ENCODE measurements at places on chromosomes 13 and 19.

- no peak for DNase-seq
Measured at GRCh38 chr19:18520848-18521691, 800 bp downstream of the ELL start.

GRCh38 chr19:1038978-1039645, 795 bp upstream of the ABCA7 start:
- no peak for DNase-seq

DNA sequence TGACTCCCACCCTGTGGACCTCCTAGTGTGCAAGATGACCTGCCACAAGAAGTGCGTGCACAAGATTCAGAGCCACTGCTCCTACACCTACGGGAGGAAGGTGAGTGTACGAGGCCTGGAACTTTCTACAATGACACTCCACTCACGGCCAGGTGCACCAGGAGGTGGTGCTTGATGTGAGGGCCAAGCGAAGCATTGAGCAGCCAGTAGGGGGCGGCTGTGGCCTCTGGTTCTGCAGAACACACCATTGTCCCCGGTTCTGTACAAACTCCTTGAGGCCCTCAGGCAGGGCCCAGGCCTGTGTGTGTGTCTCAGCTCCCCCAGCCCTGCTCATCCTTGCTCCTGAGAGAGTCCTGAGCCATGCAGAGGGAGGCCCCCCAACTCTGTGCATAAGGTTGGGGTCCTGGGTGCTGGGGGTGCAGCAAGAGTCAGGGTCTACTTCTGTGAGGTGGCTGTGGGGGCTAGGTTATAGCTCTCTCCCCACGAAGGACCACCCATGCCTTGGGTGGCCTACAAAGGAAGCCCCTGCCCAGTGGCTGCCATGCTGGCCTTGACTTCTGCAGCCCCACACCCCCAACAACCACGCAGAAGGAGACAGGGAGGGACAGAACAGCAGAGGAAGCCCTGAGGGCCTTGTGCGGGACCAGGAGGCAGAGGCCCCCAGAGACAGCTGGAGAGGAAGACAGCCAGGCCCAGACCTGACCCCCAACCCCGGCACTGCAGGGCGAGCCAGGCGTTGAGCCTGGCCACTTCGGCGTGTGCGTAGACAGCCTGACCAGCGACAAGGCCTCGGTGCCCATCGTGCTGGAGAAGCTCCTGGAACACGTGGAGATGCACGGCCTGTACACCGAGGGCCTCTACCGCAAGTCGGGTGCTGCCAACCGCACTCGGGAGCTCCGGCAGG, 9.7 kb upstream of the USE1 start:
- peak; percentile 20 for DNase-seq

GRCh38 chr19:57473646-57474045, 3.7 kb downstream of the ZNF772 start:
- DNase-seq = no peak

- DNase-seq = no peak
Measured at GRCh38 chr19:48552406-48553322, 692 bp downstream of the SULT2B1 start.

- no peak for DNase-seq
Measured at GRCh38 chr19:12646551-12646950, 20.0 kb downstream of the MAN2B1 start.

GRCh38 chr19:1237027-1237659, 662 bp downstream of the CBARP start:
- DNase-seq = no peak

DNA sequence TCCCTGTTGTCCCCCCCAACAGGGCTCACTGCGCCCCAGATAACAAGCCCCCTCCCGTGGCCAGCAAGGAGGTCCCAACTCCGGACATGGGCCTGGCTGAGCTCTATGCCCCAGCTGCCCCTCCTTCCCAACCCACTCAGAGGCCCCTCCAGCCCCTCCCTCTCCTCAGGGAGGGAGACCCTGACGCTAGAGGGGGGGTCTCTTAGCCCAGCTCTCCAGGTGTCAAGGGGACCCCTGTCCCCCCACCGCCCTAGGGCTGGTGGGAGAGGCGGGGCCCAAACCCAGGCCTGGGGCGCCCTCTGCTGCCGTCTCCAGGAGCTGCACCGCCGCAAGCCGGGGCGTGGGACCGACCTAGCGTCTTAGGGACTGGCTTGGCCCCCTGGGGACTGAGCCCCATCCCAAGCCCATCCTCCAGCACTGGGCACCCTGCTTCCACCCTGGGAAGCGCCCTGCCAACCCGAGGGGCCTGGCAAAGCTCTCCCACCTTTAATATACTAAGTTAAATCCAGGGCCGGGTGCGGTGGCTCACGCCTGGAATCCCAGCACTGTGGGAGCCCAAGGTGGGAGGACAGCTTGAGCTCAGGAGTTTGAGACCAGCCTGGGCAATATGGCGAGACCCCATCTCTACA, 1.4 kb downstream of the GRIN3B start:
- peak; percentile 55 for DNase-seq

All from activated CD4-positive, CD25-positive, alpha-beta regulatory T cell (primary cell).